ENCODE measurements at places on chromosomes 2 and 18.

- H3K36me3 ChIP-seq = peaks cover 19% of the 10 kb centered on the region
- H3K27me3 ChIP-seq = no peaks in the 10 kb centered on the region
- no peak for DNase-seq
- H3K4me1 ChIP-seq = peaks cover 16% of the 10 kb centered on the region
- no peak overlapping the region for H3K4me3 ChIP-seq
Measured at GRCh38 chr18:21629089-21629832, 17.1 kb downstream of the SNRPD1 start.

DNA sequence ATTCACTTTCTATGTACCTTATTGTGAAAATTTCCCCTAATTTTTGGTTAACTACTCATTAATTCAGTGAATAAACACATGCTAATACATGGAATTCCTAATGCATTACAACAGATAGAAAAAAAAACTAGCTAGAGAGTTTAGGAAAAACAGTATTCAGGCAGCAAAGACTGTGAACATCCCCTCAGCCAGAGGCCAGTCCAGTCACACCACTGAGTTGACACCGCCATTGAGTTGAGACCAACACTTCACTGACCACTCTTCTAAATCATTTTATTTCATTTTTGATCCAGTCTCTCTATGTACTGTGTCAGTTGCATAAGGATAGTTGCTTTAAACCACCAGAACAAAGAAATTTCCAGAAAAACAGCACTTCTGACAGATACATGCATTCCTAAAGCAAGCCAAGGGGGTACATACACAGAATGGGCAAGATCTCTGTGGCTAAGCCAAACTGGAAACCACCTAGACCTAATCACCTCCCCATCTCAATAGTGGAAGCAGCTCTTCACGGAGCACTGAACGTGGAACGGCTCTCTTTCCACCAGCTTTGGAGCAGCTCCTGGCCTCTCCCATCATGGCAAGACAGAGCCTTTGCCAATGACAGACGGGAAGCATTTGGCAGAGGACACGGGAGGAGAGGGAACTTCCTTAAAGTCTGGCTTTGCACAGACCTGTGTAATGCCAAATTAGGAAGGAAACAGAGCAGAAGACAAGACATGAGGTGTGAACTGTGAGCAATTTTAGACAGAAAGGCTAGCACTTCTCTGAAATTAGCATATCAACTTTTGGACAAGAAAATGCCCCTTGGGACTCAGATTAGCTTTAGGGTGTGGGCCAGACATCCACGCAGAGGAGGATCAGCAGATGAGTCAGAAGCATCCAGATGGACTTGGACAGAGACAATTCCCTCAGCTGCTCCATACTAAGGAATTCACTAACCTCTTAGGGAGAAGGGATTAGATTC lies 36.4 kb downstream of the CACNB4 start:
- no peak overlapping the region for H3K4me3 ChIP-seq
- H3K27ac ChIP-seq = no peak overlapping the region
- DNase-seq = no peak
- H3K36me3 ChIP-seq = no peaks in the 10 kb centered on the region
- H3K27me3 ChIP-seq = peaks cover 7% of the 10 kb centered on the region

GRCh38 chr18:25469489-25469888 lies 117.5 kb upstream of the ZNF521 start:
- no peak overlapping the region for H3K27ac ChIP-seq
- no peak for DNase-seq
- H3K27me3 ChIP-seq = no peaks in the 10 kb centered on the region
- no peak overlapping the region for H3K4me3 ChIP-seq

- H3K4me1 ChIP-seq = no peaks in the 10 kb centered on the region
- no peaks in the 10 kb centered on the region for H3K36me3 ChIP-seq
- no peak overlapping the region for H3K27ac ChIP-seq
- no peak for DNase-seq
Measured at GRCh38 chr2:177282181-177282641, 17.7 kb upstream of the NFE2L2 start.

- no peaks in the 10 kb centered on the region for H3K36me3 ChIP-seq
- H3K27ac ChIP-seq = no peak overlapping the region
- DNase-seq = no peak
- H3K27me3 ChIP-seq = no peaks in the 10 kb centered on the region
- no peak overlapping the region for H3K4me3 ChIP-seq
Measured at GRCh38 chr2:67669766-67670165, 272.6 kb downstream of the ETAA1 start.

Data from CD4-positive, alpha-beta memory T cell (primary cell).